ENCODE measurements at places on chromosomes 2 and 18.

- no peak for DNase-seq
Measured at GRCh38 chr2:128637481-128638155, 318.9 kb upstream of the HS6ST1 start.

GRCh38 chr2:234974501-234975385, 22.9 kb downstream of the SH3BP4 start:
- DNase-seq: no peak

DNA sequence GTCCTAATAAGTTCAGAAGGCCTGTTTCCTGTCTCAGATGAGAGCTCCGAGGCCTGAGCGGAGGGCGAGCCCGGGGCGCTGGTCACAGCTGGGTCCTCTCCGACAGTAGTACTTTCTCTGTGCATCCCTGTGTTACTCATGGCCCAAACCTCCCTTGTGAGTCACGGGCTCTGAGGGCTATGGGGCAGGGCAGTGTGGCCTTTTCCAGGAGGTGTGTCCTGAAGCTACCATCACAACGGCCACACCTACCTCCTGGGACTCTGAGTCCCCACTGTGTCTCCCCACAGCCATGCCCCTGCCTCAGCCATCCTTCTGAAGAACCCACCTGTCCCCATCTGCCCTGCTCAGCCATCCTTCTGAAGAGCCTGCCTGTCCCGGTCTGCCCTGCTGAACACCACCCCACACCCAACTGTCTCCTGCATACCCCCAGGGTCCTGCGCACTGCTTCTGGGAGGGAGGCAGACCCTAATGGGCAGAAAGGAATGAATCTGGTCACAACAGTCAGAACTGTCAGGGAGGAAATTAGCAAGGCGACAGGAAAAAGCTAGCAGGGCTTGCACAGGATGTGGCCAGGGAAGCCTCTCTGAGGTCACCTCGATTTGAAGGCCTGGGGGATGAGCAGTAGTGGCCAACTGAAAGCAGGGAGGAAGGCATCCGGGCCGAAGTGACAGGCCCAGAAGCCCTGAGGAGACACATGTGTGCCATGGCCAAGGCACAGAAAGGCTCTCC, 145.4 kb upstream of the RIOK3 start:
- DNase-seq: no peak

GRCh38 chr2:187593697-187594096, 39.5 kb upstream of the TFPI start:
- no peak for DNase-seq

DNA sequence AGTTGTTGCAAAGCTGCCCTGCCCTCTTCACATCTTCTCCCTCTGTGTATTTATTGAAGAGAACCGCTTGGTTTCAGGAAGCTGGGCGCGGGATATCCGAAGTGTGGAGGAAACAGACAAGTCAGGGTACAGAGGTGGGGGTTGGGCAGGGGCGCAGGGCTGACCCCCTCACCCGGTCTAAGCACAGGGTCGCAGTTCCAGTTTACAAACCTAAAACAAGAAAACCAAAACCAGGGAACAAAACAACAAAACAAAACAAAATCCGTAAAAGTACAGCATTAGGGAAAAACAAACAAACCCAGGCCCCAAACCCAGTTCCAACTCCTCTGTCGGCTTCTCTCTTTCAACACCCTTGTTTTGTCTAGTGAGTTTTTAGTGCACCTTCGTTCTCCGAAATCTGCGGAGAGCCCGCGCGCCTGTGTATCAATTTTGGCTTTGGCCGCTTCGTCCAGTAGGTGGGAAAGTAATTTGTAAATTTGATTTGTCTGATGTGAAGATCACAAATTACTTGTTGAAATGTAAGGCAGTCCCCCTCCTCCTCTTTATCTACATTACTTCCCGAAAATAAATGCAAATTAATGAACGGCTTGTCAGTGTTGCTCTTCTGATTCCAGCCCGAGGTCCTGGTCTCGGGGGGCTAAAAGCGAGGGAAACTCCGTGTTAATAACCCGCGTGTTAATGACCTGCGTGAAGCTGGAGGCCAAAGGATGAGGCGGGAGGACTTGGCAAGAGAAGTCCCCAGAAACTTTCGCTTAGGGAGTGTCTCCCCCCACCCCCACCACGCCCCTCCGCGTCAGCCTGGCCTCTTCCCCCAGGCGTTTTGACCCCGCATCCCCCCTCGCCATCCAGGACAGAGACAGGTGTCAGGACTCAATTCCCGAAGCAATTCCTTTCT, 6.9 kb downstream of the OTX1 start:
- no peak for DNase-seq

- DNase-seq: peak; percentile 7
Measured at GRCh38 chr2:168490015-168490874, 34.2 kb downstream of the CERS6 start.

Measured in fibroblast of skin of left quadriceps (primary cell).